ENCODE measurements at places on chromosomes 1 and 21. TPM values are rescaled to one million over a fixed set of nuclear protein-coding genes. Genes with fewer than 3 reads are reported as not detected.

DNA sequence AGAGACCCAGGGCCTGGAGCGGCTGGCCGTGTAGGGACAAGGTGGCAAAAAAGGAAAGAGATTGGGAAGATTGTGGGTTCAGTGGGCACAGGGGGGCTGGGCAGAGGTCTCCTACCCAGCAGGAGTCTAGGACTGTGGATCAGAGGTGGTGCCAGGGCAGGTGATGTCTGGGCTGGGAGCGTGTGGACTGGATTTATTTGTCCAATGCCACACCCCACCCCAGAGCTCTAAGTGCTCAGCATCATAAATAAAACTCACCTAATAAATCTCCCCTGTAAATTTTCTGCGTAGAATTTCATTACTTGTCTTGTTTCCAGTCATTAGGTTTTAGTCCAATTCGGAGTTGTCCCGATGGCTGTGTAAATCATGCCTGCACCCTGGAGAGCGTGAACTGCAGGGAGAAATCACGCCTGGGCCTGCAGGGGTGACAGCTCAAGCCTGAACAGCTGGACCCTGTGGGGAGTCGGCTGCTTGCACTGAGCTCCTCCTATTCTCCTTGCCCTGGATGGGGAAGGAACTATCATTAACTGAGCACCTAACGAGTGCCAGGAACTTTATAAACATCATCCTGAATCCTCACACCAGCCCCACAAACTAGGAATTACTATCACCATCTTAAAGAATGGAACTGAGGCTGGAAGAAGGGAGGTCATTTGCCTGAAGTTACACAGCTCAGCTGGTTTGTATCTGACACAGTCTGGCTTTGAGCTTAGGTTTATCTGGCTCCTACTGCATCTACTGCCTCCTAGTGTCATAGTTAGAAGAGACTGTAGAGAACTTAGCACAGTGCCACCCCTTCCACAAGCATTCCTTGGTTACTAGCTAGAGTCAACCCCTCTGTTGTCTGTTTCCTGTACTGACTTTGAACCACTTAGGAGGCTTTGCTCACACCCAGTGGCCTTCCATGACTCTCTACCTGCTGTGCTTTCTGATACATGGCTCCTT is 25.0 kb upstream of the POU3F1 start:
- H3K27me3 ChIP-seq = peaks cover 52% of the 10 kb centered on the region
- no peaks in the 10 kb centered on the region for H3K4me1 ChIP-seq
- peak; percentile 63 for DNase-seq
- no peak overlapping the region for H3K27ac ChIP-seq
- no peak overlapping the region for H3K4me3 ChIP-seq

Gene SYCP1
- total RNA-seq = not detected

Gene SDHB
- 84.1 TPM for total RNA-seq

DNA sequence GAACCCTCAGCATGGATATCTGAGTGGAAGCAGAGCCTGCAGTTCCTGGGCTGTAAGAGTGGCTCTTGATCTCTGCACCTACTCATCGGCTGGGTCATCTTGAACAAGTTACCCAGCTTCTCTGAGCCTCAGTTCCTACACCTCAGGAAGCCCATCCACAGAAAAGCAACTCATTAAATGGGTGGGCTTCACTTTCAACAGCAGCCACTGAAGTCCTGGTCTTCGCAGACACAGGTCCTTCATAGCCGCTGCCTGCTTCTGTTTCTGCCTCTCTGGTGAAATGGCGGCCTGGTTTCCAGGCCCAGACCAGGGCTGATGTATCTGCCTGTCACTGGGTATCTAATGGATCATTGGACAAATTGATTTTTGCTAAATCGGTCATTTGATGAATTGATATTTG is 571.4 kb downstream of the PTPRU start:
- no peak overlapping the region for H3K27ac ChIP-seq
- no peak overlapping the region for H3K4me3 ChIP-seq
- H3K36me3 ChIP-seq = no peaks in the 10 kb centered on the region
- no peak for DNase-seq
- no peaks in the 10 kb centered on the region for H3K27me3 ChIP-seq
- no peaks in the 10 kb centered on the region for H3K4me1 ChIP-seq

- H3K4me3 ChIP-seq = no peak overlapping the region
Measured at GRCh38 chr21:38766987-38767722, 38.6 kb upstream of the ETS2 start.
